Thoracic aorta (tissue), 2 donors: ENCODE measurements at places on chromosomes 12 and 14. TPM values are rescaled to one million over a fixed set of nuclear protein-coding genes. Genes with fewer than 3 reads are reported as not detected.

DNA sequence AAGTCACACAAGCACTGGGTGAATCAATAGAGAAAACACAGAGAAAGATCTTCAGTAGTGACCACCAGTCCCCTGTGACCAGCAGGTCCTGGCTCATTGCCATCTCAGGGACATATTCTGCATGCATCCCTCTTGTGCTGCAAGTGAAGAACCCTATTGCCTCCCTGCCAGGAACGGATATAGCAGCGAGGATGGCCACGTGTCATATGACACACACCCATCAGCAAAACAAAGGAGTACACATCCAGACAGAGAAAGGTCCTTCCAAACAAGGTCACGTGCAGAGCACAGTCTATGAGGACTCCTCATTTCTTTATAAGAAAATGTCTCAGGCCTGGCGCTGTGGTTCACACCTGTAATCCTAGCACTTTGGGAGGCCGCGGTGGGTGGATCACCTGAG lies 638.4 kb downstream of the FLRT2 start:
- no peak overlapping the region for H3K4me3 ChIP-seq
- no peaks in the 10 kb centered on the region for H3K4me1 ChIP-seq
- H3K27ac ChIP-seq = no peak overlapping the region
- H3K36me3 ChIP-seq = no peaks in the 10 kb centered on the region

DNA sequence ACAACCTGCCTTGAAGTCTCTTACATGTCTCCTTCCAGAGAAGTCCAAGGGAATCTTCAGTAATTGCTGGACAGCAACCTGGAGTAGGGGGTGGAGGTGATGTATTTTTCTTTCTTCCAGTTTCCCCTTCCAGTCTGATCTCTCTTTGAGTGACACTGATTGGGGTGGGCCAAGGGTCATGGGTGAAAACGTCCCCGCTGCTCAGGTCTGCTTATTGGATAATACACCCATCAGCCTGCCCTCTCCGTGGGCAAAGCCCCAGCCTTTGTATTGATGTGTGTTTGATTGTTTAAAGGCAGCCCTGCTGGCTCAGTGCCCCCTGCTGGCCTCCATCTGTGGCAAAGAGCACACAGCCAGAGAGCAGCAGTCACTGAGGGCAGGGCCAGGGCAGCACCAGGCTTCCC lies 35.7 kb upstream of the ATP2A2 start:
- DNase-seq = no peak
- peaks cover 45% of the 10 kb centered on the region for H3K4me1 ChIP-seq
- no peaks in the 10 kb centered on the region for H3K36me3 ChIP-seq
- H3K4me3 ChIP-seq = no peak overlapping the region

DNA sequence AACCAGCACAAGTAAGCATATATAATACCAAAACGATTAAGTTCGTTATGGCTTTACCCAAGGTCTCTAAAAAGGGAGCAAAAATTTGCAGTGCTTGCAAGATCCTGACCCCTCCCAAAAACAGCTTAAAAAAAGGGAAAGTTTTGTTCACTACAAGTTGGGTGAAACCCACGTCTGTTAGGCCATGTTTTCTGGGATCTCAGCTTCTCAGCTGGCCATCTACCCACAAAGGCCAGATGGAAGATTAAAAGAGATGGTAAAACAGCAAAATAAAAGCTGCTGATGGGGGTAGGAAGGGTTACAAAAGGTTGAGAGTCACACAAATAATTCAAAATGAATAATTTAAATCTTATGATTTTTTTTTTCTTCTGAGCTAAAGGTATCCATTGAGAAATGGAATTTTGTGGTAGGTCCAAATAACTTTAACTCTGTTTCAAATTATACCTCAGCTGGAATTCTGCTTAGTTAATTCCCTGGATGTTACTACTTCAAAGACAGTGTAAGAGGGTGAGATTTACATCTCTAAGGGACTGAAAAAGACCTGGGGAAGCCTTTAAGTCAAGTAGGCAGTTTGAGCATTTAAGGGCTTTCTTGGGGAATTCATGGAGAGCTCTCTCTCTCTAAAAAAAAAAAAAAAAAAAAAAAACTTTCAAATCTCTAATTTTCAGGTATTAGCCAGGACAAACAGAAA lies 185.6 kb upstream of the NAV3 start:
- H3K4me3 ChIP-seq = no peak overlapping the region
- H3K27ac ChIP-seq = no peak overlapping the region
- H3K27me3 ChIP-seq = no peaks in the 10 kb centered on the region
- DNase-seq = no peak
- no peaks in the 10 kb centered on the region for H3K36me3 ChIP-seq

DNA sequence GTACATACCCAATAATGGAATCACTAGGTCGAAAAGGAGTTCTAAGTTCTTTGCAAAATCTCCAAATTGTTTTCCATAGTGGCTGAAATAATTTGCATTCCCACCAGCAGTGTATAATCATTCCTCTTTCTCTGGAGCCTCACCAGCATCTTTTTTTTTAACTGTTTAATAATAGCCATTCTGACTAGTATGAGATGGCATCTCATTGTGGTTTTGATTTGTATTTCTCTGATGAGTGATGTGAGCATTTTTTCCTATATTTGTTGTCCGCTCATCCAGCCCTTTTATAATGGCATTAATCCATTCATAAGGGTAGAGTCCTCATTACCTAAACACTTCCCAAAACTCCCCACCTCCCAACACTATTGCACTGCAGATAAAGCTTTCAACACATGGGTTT lies 278.3 kb downstream of the SEC23A start:
- H3K27me3 ChIP-seq = no peaks in the 10 kb centered on the region
- H3K27ac ChIP-seq = no peak overlapping the region
- no peaks in the 10 kb centered on the region for H3K36me3 ChIP-seq
- no peak for DNase-seq

DNA sequence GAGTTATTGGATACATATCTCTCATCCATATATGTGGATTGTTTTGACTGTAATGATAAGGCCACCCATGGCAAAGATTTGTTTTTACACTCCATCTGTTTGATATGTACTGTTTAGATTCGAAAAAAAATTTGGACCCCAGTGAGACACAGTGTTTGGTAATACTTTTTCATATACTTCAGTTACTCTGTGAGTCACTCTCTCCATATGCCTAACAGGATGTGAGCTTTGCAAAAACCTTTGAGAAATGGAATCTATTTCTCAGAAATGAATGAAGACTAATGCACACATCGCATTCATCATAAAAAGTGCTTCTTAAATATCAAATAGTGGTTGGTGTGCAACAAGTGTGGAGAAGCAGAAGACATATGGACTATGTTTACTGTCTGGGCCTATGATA lies 781.5 kb downstream of the SLC6A15 start:
- H3K4me1 ChIP-seq = no peaks in the 10 kb centered on the region
- no peak for DNase-seq
- H3K27me3 ChIP-seq = no peaks in the 10 kb centered on the region
- H3K27ac ChIP-seq = no peak overlapping the region
- no peaks in the 10 kb centered on the region for H3K36me3 ChIP-seq

GRCh38 chr12:111411185-111411764 lies 5.6 kb downstream of the SH2B3 start:
- H3K4me1 ChIP-seq = peaks cover 37% of the 10 kb centered on the region
- no peak for DNase-seq
- peak overlapping the region; percentile 28 for H3K27ac ChIP-seq
- no peak overlapping the region for H3K4me3 ChIP-seq
- H3K36me3 ChIP-seq = no peaks in the 10 kb centered on the region

The CBLN3 gene
- total RNA-seq = 4.2 TPM

GRCh38 chr12:11568155-11568761 lies 81.2 kb upstream of the ETV6 start:
- DNase-seq = no peak
- no peak overlapping the region for H3K27ac ChIP-seq
- H3K36me3 ChIP-seq = no peaks in the 10 kb centered on the region
- H3K4me1 ChIP-seq = no peaks in the 10 kb centered on the region
- H3K4me3 ChIP-seq = no peak overlapping the region
- no peaks in the 10 kb centered on the region for H3K27me3 ChIP-seq

GRCh38 chr14:60722357-60723115 lies 1.6 kb downstream of the SIX4 start:
- no peaks in the 10 kb centered on the region for H3K27me3 ChIP-seq
- peak overlapping the region; percentile 74 for H3K27ac ChIP-seq
- no peaks in the 10 kb centered on the region for H3K4me1 ChIP-seq

The ITPK1 gene
- 85.0 TPM for total RNA-seq

The KRT81 gene
- total RNA-seq = not detected

DNA sequence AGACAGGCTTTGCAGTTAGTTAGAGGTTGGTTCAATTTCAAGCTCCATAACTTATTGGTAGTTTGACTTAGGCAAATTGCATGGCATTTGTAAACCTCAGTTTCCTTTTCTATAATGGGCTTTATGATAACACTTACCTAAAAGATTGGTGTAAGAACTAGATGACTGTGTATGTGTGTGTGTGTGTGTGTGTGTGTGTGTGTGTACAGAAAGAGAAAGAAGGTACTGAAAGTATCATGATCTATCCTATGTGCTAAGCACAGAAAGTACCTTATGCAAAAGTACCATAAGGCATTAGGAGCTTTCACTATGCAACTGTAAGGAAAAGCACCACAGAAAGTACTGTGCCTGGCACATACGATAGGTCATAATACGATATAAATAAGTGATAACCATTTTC lies 304.3 kb upstream of the KITLG start:
- no peaks in the 10 kb centered on the region for H3K27me3 ChIP-seq
- no peak overlapping the region for H3K27ac ChIP-seq
- no peak overlapping the region for H3K4me3 ChIP-seq
- DNase-seq = no peak
- no peaks in the 10 kb centered on the region for H3K36me3 ChIP-seq

GRCh38 chr12:114995891-114996290 lies 311.9 kb upstream of the TBX3 start:
- no peaks in the 10 kb centered on the region for H3K27me3 ChIP-seq
- no peak for DNase-seq
- no peaks in the 10 kb centered on the region for H3K36me3 ChIP-seq
- no peak overlapping the region for H3K4me3 ChIP-seq
- H3K4me1 ChIP-seq = no peaks in the 10 kb centered on the region

DNA sequence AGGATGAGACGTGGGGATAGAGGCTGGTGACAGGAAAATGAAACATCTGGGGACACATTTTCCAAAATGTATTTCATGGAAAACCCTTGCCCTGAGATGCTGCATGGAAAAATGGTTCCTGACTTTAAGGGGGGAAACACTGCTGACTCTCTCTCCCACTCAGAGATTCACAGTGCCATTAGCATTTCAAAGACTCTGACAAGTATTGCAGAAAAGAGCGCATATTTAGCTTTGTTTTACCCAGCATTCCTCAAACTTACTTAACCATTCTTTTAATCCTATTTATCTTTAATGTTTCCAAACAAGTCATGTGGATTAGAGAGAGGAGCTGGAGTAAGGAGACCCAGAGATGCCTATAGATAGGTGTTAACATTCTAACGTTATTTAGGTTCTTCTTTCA lies 141.8 kb upstream of the DYRK2 start:
- no peaks in the 10 kb centered on the region for H3K27me3 ChIP-seq
- H3K4me1 ChIP-seq = no peaks in the 10 kb centered on the region
- H3K36me3 ChIP-seq = no peaks in the 10 kb centered on the region
- H3K27ac ChIP-seq = no peak overlapping the region
- no peak for DNase-seq
- H3K4me3 ChIP-seq = no peak overlapping the region

The ADAM21 gene
- total RNA-seq = not detected

- peak overlapping the region; percentile 91 for H3K27ac ChIP-seq
- peaks cover 13% of the 10 kb centered on the region for H3K36me3 ChIP-seq
- peaks cover 7% of the 10 kb centered on the region for H3K4me1 ChIP-seq
- H3K4me3 ChIP-seq = peak overlapping the region; percentile 90
- H3K27me3 ChIP-seq = no peaks in the 10 kb centered on the region
- no peak for DNase-seq
Observed at GRCh38 chr12:52052468-52053186, 1.4 kb downstream of the NR4A1 start.

- H3K27me3 ChIP-seq = no peaks in the 10 kb centered on the region
- no peaks in the 10 kb centered on the region for H3K4me1 ChIP-seq
- H3K36me3 ChIP-seq = no peaks in the 10 kb centered on the region
Observed at GRCh38 chr12:42285431-42285830, 40.5 kb downstream of the ZCRB1 start.

- H3K4me1 ChIP-seq = no peaks in the 10 kb centered on the region
- H3K4me3 ChIP-seq = no peak overlapping the region
- no peak for DNase-seq
- no peaks in the 10 kb centered on the region for H3K27me3 ChIP-seq
Observed at GRCh38 chr14:69594846-69595245, 16.6 kb upstream of the SUSD6 start.

- peaks cover 12% of the 10 kb centered on the region for H3K4me1 ChIP-seq
- H3K4me3 ChIP-seq = no peak overlapping the region
- H3K36me3 ChIP-seq = no peaks in the 10 kb centered on the region
Observed at GRCh38 chr12:96386794-96387193, 13.4 kb downstream of the CDK17 start.

The PCBP2 gene
- total RNA-seq = 466 TPM

DNA sequence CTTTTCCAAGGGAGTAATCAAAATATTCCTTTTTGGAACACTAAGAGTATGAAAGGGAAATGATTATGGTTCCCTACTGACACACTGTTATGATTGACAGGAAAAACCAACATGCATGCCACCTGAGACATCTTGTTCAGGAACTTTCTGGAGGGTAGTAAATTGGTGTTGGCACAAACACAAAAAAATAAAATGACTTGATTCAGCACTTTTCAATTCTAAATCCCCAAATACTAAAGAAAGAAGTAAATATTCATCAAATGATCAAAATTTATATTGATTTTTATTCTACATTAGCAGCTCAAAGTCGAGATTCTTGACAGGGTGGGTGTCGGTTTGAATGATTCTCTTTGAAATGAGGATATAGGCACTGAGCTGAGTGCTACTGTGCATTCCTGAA lies 271.4 kb upstream of the NPAS3 start:
- no peaks in the 10 kb centered on the region for H3K27me3 ChIP-seq
- no peak for DNase-seq
- H3K36me3 ChIP-seq = no peaks in the 10 kb centered on the region
- no peak overlapping the region for H3K4me3 ChIP-seq

DNA sequence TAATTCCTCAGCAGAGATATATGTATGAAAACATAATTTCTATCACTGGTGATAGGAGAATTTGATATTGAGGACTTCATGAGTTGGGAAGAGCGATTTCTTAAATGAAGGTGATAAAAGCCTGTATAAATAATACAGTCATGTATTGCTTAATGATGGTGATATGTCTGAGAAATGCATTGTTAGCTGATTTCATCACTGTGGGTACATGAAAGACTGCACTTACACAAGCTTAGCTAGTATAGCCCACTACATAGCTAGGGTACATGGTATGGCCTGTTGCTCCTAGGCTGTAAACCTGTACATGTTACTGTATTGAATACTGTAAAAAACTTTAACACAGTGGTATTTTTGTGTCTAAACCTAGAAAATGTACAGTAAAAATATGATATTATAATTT lies 63.4 kb downstream of the ANO4 start:
- H3K4me1 ChIP-seq = no peaks in the 10 kb centered on the region
- no peak overlapping the region for H3K27ac ChIP-seq
- H3K27me3 ChIP-seq = no peaks in the 10 kb centered on the region
- DNase-seq = no peak

The BRF1 gene
- total RNA-seq = 80.5 TPM

The TAS2R50 gene
- 7.1 TPM for total RNA-seq

DNA sequence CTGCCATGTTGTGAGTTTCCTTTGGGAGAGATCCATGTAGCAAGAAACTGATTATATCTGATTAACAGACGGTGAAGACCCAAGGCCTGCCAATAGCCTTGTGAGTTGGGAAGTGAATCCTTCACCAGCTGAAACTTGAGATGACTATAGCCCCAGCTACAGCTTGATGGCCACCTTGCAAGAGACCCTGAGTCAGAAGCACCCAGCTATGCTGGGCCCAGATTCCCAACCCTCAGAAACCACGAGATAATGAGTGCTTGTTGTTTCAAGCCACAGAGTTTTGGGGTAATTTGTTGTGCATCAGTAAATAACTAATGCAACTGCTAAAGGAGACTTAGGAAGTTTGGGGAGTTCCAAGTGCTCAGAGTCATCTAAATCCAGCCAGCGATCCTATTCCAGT lies 80.3 kb downstream of the AVPR1A start:
- no peaks in the 10 kb centered on the region for H3K27me3 ChIP-seq
- no peaks in the 10 kb centered on the region for H3K4me1 ChIP-seq
- no peaks in the 10 kb centered on the region for H3K36me3 ChIP-seq
- H3K27ac ChIP-seq = no peak overlapping the region
- no peak for DNase-seq
